ENCODE measurements at places on chromosomes 7 and 10.

DNA sequence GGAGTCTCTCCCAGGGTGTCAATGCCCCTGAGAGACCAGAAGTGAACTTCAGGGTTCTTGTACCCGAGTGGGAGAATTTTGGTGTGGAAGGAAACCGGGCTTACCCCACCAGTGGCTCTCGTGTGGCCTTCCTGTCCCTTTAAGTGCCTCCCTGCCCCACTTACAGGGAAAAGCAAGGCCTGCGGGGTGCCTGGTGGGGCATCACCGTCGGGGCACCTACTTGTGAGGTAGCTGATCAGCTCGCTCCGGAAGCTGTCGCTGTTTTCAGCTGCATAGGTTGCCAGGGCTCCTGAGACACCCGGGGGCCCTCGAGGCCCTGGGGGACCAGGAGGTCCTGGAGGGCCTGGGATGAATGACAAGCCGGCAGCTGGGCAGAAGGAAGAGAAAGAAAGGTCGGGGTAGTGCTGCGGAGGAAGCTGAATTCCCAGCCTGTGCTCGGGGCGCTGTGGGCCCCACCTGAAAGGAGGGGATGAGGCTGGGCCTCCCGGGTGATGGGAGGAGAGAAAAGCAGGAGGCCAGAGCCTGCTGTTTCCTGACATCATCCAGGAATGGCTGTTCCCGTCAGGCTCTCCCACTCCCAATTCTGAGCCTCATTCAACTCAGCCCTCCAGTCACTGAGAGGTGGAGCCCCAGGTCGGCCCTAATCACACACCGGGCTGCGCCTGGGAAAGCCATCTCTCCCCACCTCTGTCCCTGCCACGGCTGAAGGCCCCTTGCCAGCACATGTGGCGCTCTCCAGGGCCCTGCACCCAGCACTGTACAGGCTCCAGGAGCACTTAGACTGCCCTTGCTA is 51.1 kb downstream of the COL17A1 start:
- no peak for DNase-seq

GRCh38 chr10:4776234-4776638 is 49.8 kb upstream of the AKR1E2 start:
- no peak for DNase-seq

GRCh38 chr7:155795951-155796350 is 16.3 kb downstream of the SHH start:
- DNase-seq, result no peak

GRCh38 chr10:20004087-20004523 is 187.9 kb downstream of the PLXDC2 start:
- peak; percentile 64 for DNase-seq

DNA sequence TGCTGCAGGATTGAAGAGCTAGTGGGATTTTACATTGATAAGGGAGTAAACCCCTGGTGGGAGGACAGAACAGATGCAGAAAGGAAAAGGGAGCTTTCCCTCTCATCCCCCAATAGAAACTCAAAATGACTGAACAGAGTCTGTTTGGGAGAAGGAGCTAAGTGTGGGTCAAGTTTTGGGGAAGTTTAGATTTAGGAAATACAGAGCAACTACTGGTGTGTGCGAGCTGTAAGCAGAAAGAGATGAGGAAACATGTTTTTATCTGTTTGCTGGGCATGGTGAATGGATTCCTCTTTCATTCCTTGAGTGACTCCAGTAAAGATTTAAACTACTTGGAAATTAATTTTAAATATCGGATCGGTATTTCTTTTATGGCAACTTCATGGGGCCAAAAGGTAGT is 132.7 kb downstream of the AOAH start:
- no peak for DNase-seq

- DNase-seq, result no peak
These were observed 657.2 kb downstream of the INHBA start for GRCh38 chr7:41045556-41046123.

DNA sequence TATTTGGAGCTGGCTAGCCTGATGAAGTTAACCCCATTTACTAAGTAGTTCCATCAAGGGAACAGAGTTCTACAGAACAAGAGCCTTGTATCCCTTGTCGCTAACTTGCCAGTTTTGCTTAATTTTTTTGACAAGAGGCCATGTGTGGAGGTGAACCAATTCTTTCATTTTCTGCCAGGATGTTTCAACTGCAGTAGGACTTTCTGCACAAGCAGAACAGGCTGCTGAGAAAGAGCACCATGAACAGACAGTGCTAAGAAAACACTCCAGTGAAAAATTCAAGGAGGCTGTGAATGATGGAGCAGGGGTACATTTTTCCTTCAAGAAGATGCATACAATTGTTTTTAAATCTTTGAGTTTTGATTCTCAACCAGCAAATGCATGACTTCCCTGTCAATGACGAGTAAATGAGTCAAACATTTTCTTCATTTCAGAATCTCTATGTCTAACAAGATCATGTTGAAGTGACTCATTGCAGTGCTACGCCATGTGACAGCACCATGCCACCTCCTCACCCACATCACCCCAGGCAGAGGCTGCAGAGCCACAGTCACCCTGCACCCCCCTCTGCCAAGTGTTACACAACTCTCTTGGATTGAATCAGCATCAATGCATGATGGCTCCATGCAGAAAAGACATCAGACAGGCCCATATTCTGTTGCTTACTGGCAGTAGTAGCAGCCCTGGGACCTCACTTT is 193.1 kb downstream of the COBL start:
- no peak for DNase-seq

GRCh38 chr10:110169586-110169985 is 37.8 kb upstream of the MXI1 start:
- no peak for DNase-seq

DNA sequence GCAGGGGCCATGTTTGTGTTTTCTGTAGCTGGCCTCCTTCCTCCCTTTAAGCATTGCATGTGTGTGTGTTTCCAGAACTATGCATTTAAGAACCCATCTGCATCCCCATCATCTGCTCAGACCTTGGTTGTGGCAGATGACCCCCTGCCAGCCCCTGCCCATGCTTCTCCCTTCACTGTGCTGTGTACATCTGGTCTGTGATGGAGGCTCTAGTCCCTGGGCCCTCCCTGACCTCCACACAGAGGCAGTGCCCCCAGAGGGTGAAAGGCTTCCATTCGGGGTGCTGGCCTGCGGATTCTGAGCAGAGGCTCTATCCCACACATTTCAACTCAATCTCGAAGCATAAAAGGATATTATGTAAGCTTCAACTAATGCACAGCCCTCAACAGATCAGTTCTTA is 89.4 kb downstream of the TACC2 start:
- no peak for DNase-seq

DNA sequence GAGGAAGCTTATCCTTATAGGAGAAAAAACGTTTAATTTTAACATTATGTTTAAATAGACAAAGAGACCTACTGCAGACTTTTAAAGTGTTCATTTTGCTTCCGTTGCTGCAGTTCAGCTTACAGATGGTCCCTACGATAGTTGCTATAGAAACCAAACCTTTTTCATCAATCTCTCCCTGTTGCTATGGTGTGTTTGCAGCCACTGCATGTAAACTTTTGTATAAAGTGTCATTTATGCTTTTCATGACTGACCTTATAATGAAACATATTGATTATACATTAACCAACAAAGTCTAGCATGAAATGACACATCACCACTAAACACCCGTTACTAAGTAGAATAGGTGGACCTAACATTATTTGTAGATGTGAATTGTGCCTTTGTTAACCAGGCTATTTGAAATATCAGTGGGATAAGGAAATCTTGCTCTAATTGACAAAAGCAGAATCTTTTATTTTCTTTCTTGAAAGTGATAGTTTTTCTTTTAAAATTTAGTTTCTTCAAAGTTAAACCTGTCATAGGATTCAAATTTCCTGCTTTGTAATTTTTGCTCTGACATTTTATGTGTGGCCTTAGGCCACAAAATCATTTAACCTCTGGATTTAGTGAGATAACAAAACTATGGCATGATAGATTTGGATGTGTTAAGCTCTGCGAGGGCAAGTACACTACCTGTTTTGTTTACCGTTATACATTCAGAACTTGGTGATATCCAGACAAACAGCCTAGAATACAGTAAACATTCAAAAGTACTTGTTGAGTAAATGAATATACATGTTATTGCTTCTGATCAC is 64.0 kb downstream of the CACNB2 start:
- DNase-seq, result no peak

DNA sequence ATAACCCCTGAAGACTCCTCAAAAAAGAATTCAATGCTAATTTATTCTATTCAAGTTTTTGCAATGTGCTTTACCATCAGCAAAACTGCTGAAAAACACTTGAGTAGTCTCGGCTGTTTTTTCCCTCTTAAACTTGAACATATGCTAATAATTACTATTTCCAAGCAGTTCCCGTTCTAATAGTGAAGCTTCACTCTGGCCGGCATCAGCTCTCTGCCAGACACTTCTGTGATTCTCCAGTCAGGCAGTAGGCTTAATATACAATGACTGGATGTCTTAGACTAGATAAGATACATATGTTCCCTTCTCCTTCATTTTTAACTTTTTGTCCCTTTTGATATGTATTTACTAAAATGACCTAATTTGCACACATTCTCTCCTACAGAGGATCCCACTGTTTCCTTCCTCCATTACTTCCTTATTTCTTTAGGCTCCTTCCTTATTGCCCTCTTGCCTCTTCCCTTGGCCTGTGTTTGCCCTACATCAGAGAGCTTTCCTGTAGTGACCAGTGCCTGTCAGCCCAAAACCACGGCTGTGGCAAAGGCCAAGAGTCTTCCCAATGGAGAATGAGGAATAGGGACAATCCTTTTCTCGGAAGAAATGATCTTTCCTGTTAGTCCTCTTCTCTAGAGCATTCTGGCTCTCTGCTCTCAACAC is 23.5 kb downstream of the HEPACAM2 start:
- no peak for DNase-seq

DNA sequence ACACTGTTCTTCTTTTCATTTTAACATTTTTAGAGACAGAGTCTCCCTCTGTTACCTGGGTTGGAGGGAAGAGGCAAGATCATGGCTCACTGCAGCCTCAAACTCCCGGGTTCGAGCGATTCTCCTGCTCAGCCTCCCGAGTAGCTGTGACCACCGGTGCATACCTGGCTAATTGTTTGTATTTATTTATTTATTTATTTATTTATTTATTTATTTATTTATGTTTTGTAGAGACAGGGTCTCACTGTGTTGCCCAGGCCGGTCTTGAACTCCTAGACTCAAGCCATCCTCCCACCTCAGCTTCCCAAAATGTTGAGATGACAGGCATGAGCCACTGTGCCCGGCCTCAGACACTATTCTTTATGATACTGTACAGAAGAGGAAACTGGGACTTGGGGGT is 1176.6 kb upstream of the AUTS2 start:
- DNase-seq, result no peak

- DNase-seq, result no peak
These were observed 60.5 kb downstream of the PPP1R17 start for GRCh38 chr7:31747553-31747952.

- no peak for DNase-seq
These were observed 39.5 kb downstream of the KLF6 start for GRCh38 chr10:3745521-3745920.

- no peak for DNase-seq
These were observed 125.6 kb upstream of the STEAP4 start for GRCh38 chr7:88432301-88432700.

DNA sequence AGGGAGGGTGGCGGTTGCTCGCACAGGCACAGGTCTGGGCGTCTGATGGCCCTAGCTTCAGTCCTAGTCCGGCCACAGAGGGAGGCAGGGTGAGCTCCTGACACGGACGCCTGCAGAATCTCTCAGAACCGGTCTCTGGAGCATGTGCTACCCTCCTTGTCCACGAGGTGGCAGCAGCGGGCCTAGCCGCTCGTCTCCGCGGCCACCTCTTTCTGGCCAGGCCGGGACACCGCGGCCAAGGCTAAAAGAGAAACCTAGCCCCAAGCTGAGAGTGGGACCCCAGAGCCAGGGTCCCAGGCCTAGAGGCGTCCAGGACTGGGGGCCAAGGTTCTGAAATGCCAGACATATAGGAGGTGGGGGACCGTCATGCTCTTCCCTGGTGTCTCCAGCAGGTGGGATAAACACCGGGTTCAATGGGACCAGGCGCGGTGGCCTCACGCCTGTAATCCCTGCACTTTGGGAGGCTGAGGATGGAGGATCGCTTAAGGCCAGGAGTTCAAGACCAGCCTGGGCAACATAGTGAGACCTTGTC is 3.2 kb upstream of the LAT2 start:
- DNase-seq, result no peak

DNA sequence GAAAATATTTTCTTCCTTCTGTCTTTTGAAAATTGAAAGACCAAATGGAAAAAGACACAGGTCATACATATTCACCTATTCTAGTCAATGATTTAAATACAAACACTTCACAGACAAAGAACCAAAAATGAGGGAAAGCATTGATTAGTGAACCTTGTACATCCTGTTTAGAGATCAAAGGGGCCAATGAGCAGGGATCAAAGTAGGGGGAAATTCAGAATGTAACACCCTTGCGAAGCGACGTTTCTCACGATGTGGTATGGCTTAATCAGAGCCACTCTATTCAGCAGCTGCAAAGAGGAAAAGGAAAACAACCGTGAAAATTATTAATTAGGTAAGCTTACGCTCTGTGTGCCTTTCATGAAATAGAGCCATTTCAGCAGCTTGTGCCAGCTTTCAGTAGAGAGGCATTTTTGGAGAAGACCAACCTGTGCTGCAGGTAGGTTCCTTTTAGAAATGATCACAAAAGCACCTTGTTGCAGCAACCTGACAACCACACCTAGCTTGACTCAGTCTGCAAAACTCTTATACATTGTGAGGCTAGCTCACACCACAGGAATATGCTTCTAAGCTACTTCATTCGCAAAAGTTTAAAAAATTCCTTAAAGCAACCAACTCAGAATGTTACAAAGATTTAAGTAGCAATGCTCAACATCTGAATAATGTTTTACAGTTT is 78.0 kb downstream of the DKK1 start:
- no peak for DNase-seq

DNA sequence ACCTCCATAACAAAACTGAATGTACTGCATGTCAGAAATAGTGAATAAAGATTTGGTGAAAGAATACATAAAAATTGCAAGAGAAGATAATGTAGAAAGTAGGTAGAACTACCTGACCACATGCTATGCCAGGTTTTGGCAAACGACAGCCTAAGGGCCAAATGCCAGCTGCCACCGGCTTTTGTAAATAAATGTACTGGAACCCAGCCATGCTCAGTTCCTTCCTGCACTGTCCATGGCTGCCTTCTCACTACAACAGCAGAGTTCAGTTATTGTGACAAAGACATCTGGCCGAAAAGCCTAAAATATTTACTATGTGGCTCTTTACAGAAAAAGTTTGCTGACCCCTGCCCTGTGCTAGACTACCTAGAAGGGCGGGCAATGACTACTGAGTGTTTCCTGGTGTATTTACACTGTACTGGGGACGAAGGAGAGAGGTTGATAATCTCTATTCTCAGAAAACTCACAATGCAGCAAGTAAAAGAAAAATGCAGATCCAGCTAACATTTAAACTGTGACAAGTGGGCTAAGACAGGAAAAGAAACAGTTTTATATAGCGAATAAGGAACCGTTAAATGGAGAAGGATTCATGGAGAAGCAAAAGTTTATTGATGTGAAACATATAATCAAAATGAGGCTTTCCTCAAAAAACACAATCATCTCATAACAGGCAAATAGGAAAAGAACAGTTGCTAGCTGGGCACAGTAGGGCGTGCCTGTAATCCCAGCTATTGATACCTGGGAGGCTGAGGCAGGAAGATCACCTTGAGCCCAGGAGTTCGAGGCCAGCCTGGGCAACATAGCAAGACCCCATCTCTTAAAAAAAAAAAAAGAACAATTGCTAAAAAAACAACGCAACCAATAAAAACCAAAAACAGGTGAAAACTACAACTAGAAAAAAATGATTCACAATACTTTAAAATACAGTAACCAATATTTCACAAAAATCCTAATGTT is 13.7 kb downstream of the KIN start:
- DNase-seq, result no peak

GRCh38 chr7:44269943-44270493 is 55.4 kb downstream of the CAMK2B start:
- no peak for DNase-seq

- DNase-seq, result peak; percentile 69
These were observed 804 bp downstream of the UNC5B start for GRCh38 chr10:71213127-71213621.

All from HL-60 (cell line).